ENCODE measurements at places on chromosomes 7 and 10.

- DNase-seq = no peak
Observed at GRCh38 chr10:86127274-86127819, 239.2 kb downstream of the GRID1 start.

GRCh38 chr10:6674291-6674690 is 94.2 kb upstream of the PRKCQ start:
- DNase-seq = no peak

DNA sequence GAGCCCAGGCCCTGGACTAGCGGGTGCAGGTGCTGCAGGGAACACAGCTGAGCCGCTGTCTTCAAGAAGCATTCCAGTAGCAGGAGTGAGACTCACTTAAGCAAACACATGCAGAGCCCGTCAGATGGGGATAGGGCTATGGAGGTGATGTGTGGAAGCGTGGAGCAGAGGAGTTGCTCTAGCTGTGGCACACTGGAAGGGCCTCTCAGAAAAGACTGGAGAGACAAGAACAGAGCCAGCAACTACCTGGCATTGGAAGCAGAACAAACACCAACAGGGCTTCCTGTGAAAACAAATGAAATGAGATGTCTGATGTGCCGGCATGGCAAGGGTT is 37.8 kb upstream of the GALNTL5 start:
- no peak for DNase-seq

GRCh38 chr10:114138581-114138980 is 35.4 kb downstream of the CCDC186 start:
- no peak for DNase-seq

DNA sequence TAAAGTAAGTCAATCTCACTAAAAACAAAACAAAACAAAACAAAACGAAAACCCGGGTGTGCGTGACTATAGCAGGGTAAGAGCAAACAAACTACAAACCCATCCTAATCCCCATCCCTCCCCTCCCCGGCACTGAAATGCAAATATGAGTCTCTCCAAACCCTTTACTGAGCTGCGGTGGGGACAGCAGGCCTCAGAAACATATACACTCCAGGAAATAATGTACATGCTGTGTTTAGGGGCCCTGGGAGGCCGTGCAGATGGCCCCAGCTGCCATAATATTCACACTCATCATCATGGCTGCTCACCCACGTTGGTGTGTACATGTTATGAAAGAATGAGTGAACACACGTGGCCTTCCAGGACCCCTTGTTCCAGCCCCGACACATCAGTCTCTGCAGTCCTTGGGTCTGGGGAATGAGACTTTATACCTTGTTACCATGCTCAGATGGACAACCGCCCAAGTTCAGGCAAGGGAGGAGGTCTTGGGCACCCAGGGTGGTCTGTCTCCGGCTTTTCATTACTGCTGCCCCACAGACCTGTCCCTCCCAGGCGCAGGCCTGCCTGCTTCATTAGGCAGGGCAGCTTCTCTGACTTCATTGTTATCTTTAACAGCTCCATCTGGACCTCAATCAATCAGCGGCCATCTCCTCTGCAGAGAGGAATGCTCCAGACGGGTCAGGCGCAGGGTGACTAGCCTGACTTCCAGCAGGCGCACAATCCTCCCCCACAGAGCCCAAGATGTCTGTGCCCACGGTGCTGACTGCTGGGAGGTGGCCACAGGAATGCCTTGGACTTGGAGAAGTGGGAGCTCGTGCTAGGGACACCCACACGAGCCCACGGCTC is 20.6 kb downstream of the HSPA12A start:
- no peak for DNase-seq

DNA sequence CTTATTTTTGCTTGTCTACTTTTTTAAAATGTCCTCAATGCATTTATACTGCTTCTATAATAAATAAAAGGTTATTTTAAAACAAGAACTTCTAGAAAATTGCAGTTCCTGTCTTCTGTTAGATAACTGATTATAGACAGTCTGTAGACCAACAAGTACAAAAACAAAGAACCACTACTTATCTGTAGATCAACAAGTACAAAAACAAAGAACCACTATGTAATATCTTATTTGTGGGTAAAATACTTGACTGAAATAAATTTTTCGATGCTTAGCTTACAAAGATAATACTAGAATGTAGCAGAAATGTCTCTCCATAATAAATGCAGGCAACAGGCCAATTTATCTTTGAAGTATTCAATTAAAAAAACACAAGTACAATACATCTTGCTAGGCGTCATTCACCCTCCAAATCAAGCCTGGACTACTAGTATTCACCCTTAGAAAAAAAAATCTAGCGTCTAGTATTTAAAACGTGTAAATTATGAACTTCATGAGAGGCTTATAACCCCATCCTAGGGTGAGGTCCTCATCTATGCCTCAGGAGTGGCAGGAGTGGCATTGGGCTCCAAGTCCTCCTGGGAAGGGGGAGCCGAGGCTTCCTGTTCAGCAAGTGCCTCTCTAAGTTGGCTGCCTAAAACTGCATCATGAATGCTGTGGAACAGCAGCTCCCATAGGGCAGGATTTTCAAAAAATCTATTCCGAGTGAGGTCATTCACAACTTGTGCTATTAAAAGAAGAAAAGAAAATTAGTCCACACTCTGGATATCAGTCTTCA is 26.6 kb downstream of the PSMC2 start:
- no peak for DNase-seq

- DNase-seq = no peak
Observed at GRCh38 chr10:118856106-118856505, 101.3 kb upstream of the CACUL1 start.

DNA sequence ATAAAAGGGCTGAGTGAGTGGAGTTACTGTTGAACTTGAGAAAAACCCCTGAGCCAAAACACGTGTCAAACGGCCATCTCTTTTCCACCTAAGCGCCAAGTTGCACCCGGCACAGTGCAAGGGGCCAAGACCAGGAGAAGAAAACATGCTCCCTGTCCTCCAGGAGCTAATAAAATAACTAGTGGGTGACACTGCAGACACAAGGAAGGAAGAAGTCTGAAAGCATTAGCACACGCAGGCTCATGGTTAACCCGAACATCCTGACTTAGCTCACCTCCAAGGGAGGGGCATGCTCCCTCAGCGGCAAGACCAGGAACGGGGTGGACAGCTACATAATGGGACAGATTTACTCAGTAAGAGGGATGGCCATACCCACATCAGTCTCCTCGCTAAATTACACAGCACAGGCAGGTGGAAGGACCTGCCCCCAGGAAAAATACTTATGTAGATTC is 65.0 kb downstream of the PIP4K2A start:
- no peak for DNase-seq

- no peak for DNase-seq
Observed at GRCh38 chr7:3245077-3245476, 56.0 kb upstream of the SDK1 start.

DNA sequence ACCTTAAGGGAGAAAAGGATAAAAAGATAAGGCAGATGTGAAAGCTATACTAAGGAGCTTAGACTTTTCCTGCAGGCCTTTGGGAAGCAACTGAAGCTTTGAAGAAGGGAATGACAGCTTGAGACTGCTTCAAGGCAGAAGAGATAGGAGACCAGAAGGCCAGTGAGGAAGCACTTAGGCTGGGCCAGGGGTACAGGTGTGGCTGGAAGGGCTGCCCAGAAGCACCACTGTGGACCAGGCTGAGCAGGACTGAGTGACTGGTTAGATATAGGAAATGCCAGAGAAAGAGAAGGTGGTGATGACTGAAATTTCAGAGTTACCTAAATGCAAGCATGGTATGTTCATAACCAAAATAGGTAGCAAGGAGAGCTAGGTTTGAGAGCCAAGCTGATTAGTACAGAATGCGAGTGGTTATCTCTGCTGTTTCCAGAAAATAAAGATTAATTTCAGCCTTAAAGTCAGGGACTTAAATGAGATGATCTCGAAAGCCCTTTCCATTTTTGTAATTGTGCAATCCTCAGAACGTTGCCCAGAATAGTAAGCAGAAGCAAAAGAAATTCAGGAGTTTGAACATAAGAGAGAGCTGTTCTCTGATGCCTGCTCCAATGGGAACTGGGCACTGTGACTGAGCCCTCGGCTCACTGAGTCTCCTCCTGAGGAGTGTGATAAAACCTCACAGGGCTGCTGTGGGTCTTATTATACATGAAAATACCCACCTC is 54.9 kb downstream of the MET start:
- no peak for DNase-seq

DNA sequence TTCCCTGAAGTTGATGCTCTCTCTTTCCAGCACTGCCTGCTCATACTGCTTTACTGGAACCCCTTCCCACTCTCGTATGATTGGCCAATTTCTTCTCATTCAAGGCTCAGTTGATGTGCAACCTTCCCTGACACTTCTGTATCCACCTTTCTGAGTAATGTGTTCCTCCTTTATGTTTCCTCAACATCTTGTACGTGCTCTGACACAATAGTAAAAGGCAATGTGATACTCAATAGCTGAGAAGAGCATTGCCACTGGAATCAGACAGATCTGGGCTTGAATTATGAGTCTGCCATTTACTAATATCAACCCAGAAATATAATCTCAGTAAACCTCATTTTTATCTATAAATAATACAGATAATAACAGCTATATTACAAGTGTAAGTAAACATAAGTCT is 34.7 kb downstream of the ARL4A start:
- no peak for DNase-seq

- no peak for DNase-seq
Observed at GRCh38 chr7:104150470-104150869, 57.3 kb downstream of the ORC5 start.

DNA sequence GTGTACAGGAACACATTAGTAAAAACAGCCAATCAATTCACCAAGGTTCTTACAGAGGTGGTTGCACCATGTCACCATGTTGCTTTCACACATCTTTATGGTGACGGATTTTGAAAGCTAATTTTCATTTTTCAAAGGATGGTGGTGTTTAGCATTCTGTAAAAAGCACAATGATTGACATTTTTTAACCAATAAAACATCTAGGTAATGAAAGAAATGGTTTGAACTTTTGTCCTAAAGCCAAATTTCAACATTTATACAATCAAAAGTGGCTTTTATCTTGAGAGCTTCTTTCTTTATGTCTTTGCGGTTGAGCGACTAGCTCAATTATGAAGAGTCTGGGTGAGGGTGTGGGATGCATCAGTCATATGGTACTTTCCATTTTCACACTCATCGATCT is 94.4 kb downstream of the MALRD1 start:
- DNase-seq = no peak

- no peak for DNase-seq
Observed at GRCh38 chr10:132785723-132786475, at the start of gene NKX6-2. Gene NKX6-2 (minus strand): TSS chr10:132786147. CDS start chr10:132785948, 199 bp downstream.

GRCh38 chr10:13773043-13773442 is 186.3 kb downstream of the PRPF18 start:
- no peak for DNase-seq

DNA sequence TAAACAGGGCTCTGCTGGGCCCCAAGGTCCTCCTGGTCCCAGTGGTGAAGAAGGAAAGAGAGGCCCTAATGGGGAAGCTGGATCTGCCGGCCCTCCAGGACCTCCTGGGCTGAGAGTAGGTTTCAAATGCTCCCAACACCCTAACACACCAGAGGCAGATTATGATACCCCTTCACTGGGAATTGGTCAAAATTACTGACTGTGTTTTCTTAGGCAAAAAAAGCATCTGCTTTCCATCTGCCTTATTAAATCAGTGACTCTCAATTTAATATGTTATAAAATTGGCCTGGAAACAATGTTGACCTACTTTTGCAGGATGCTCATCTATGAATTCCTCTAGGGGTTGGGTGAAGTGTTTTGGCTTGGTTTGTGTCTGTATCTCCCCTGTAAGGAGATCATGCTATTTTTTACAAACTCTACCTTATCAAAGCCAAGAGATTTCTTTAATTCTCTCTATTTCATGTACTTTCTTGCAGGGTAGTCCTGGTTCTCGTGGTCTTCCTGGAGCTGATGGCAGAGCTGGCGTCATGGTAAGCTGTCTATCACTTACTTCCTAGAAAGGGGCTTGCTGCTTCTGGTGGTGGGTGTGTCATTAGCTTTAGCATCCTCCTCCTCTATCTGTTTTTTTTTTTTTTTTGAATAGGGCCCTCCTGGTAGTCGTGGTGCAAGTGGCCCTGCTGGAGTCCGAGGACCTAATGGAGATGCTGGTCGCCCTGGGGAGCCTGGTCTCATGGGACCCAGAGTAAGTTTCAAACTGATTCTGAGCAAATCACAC is 15.9 kb downstream of the COL1A2 start:
- no peak for DNase-seq

Measured in NCI-H510A treated with DMSO at 0.1 percent for 48 hours (cell line).